ENCODE measurements at places on chromosomes 3 and 15.

DNA sequence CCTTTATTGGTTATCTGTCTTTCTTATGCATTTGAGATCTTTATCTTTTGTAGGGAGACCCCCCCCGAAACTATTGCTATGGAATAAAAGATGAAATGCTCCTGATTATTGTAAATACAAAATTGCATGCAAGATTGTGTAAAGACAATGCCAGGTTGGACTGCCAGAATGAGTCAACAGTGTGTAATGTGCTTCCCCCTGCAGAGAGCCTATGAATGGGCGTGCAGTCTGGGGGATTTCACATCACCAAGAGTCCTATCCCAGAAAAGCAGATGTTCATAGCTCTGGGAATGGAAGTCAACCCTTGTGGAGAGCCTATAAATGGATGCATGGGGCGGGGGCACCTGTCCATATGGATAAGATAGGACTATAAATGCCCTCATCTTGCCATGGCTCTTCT lies 584.3 kb downstream of the NSUN3 start:
- no peak for DNase-seq

DNA sequence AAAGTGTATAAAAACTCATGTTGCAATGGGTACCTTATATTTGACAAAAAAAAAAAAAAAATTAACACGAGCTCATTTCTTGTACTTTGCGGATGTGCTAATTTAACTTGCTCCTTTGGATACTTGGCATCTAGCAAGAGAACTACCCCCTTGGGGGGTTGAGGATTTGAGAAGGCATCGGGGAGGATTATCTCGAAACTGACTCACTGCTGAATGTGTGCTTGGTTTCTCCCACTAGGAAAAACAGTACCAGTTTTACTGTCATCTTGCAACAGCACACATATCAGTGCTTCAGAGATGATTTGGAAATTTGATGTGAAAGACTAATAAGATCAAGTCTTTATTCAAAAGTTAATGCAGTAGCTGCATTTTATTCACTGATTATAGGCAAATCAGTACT lies 891 bp downstream of the EXOG start:
- no peak for DNase-seq

DNA sequence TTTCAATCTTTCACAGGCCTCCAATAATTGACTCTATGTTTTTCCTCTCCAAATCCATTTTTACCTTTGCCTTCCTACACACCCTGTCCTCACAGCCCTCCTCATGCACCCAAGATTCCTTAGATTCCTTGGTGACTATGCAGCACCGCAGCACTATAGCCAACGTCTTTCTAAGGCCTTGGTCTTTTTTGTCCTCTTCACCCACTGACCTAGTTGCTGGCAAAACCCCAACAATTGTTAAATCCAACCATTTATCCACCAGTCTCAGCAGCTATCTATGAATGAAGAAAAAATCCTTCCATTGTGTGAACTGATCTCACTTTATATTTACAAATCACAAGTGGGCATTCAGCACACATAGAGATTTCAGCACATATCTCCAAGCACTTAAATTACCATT lies 203.9 kb downstream of the VGLL3 start:
- DNase-seq = no peak

GRCh38 chr15:45372041-45372995 lies 6.0 kb downstream of the GATM start:
- DNase-seq = no peak

DNA sequence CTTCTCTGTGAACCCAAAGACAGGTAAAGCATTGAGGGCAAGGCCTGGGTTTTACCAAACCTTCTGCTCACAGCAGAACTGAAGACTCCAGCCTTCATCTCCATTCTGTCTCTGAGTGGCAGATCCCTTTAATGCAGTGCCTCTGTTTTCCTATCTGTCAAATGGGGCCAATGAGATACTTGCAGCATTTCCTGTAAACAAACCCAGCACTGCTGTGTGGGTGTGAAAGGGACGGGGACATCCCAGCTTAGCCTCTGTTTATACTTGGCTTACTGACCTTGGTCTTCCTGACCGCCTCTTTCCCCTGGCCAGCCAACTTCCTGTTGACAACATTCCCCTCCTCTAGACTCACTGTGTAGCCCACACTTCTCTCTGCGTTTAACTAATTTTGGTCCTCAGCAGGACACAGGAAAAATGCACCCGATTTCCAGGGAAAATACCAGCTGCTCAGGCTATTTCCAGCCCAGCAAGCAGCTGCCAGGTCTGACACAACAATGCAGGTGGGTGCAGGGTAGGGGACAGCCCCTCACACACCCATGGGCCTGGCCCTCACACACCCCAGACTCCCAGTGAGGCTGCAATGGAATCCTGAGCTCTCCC lies 105.9 kb upstream of the HERC1 start:
- DNase-seq = no peak

DNA sequence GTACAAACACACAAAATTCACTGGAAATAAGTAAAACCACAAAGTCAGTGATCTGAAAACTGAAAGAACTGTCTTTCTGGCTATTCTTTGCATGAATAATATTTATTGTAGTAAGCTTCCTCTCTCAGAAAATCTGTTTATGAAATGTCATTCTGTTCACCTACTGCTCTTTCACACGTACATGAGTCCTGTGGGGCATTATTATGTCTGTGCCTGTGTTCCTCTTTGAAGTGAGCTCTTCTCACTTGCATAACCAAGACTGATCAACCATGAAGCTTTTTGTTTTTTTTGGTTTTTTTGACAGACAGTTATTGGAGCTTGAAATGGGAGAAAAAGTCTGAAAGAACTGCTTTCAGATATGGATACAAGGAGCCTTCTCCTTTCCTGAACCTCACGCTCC lies 195.8 kb downstream of the PLCH1 start:
- no peak for DNase-seq

DNA sequence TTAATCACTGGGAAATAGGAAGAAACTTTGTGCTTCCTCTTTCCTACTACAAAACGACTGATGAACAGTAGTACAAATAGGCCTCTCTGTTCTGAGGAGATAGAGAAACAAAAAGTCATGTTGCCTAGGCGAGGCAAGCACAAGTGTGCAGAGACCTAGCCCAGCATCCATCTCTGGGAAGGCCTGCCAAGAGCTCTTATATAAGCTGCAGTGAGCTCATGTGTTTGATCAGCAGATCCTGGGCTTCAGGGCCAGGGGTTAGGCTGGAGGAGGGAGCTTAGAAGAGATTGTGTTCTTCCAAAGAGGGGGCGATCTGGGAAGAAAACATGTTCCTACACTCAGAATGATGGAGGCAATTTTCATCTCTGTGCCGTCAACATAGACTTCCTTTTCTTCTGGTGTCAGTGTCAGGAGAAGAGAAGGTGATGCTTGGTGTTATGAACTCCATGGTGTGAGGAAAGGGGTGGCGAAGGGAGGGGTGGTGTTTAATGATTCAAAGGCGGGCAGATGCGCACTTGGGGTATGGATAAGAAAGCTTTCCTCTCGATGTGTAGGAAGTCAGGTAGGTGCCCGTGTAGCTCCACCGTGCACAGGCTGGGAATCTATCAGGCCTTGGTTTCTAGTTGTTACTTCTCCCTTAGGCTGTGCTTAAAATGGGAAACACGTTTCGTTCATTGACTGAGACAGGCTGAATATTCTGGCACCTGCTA lies 29.5 kb upstream of the ETV5 start:
- no peak for DNase-seq

- no peak for DNase-seq
These were observed 33.5 kb upstream of the DCUN1D1 start for GRCh38 chr3:183013856-183014255.

GRCh38 chr3:56980798-56981390 lies 79.6 kb upstream of the SPATA12 start:
- DNase-seq = peak; percentile 52

DNA sequence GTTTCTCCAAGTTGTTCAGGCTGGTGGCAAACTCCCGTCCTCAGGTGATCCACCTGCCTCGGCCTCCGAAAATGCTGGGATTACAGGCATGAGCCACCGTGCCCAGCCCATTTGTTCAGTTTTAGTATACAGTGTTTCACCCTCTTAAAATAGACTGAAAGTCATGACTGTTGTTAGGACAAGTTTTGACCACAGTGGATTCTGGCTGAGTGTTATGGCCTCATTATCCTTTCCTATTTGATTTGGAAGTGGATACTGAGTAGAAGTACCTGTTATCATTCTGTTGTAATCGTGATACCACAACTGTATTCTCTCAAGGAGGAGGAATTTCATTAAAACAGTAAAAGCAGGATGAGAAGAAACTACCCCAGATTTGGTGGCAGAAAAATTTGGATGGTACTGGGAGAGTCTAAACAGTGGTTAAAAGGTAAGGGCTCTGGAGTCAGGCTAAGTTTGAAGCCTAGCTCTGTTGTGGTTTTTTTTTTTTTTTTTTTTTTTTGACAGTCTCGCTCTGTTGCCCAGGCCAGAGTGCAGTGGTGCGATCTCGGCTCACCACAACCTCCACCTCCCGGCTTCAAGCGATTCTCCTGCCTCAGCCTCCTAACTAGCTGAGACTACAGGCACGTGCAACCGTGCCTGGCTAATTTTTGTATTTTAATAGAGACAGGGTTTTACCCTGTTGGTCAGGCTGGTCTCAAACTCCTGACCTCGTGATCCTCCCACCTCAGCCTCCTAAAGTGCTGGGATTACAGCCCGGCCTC lies 2.6 kb downstream of the MAP2K1 start:
- no peak for DNase-seq

- no peak for DNase-seq
These were observed 12.8 kb downstream of the C15orf39 start for GRCh38 chr15:75214293-75215096.

All from activated T-cell treated with anti-CD3 and anti-CD28 coated beads for 48 hours (primary cell).